ENCODE measurements at places on chromosomes 12 and 14.
A peak's percentile ranks its signal among the peaks of the same experiment; 100 is the strongest.

- peak; percentile 91 for DNase-seq
Measured at GRCh38 chr12:6944381-6945186, 762 bp downstream of the C12orf57 start.

GRCh38 chr12:106840243-106840642 is 65.8 kb downstream of the RIC8B start:
- peak; percentile 46 for DNase-seq

- DNase-seq: no peak
Measured at GRCh38 chr12:47799357-47799955, 20.2 kb downstream of the HDAC7 start.

GRCh38 chr12:104802208-104802607 is 155.9 kb downstream of the SLC41A2 start:
- DNase-seq: no peak

GRCh38 chr14:30193845-30194501 is 266.3 kb upstream of the PRKD1 start:
- DNase-seq: peak; percentile 94

GRCh38 chr12:7716381-7716780 is 5.1 kb downstream of the DPPA3 start:
- DNase-seq: no peak

Data from fibroblast of lung (primary cell).